Putamen (tissue), 1 donor: ENCODE measurements at places on chromosomes 6 and 20.

GRCh38 chr6:73537677-73538076 is 16.8 kb upstream of the EEF1A1 start:
- DNase-seq: no peak

DNA sequence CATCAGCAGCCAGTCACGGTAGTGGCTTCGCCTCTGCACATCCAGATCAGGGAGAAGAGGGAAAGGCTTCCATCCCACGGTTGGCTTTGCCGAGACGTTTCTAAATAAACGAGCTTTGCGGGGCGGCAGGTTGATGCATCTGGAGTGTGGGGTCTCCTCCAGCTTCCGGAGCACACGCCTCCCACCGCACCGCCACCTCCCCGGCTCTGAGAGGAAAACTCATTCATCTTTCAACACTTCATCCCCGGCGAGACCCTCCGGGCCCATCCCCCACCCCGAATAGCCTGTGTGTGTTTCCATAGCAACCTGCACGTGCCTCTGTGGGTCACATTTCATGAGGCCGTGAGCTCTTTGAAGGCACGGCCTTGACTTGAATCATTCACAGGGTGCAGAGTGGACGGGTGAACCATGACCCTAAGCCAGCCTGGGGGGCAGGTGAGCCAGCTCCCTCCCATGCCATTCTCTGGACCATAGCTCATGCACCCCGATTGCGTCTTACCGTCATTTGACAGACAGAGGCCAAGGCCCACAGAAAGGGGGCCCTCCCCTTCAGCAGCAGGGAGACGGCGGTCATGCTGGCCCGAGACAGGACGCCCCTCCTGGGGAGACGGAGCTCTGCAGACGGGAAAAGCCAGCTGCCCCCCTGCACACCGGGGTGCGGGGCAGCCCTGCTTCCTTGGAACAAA is 16.2 kb upstream of the CHRNA4 start:
- no peak for DNase-seq

DNA sequence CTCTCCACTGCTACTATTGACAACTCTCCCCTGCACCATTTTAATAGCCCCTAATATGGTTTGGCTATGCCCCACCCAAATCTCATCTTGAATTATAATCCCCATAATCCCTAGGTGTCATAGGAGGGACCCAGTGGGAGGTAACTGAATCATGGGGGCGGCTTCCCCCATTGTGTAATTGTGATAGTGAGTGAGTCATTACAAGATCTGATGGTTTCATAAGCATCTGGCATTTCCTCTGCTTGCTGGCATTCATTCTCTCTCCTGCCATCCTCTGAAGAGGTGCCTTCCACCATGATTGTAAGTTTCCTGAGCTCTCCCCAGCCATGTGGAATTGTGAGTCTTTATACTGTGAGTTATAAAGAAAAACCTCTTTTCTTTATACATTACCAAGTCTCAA is 74.1 kb upstream of the TCF21 start:
- DNase-seq: peak; percentile 10

- no peak for DNase-seq
Measured at GRCh38 chr20:61645732-61646131, 393.7 kb downstream of the CDH4 start.

- DNase-seq: no peak
Measured at GRCh38 chr6:13926378-13926777, 1.6 kb downstream of the RNF182 start.

DNA sequence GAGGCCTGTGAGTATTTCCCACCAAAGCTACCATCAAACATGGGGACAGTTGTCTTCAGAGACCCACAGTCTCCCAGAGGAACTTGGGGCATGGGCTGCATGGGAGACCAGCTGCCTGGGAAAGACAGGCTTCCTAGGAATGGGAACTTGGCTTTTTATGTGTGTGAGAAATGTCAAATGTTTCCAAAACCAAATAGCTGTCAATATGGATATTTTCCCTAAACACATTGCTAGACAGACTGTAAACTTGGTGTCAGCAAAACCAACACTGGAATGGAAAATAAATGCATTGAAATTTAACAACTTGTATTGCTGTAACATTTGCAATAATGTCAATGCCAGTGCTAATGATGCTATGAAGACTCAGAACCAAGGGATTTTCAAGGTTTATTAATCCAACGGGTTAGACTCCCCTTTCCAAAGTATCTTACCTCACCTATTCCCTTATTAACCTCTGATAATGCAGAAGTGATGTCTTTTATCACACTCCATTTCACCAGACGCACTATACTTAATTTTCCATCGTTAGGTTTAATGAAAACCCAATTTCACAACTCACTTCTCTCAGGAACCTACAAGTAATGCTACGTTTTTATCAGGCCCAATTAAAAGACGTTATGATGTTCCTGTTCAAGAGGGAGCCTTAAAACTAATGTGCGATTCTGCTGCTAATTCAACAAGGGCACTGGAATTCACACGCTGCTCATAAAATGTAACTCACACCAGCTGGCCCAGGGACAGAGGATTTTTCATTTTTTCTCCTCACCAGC is 546.1 kb upstream of the CHD6 start:
- no peak for DNase-seq

- DNase-seq: no peak
Measured at GRCh38 chr20:45070932-45071632, 29.8 kb downstream of the KCNS1 start.

DNA sequence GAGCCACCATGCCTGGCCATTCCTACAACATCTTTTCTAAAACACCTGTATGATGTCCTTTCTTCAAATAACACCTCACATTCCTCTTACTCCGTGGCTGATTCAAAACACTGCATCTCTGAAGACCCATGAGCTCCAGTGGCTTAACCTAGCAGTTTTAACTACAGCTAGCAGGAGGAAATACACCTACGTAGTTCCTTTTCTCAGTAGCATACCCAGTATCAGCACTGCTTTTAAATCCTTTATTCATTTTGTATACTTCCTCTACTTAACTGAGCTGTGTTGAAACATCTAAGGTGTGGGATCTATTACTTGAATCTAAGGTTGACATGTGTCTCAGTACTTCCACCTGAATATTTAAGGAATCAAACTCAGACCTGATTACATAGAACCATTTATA is 113.6 kb upstream of the CCDC28A start:
- no peak for DNase-seq

GRCh38 chr20:47784599-47785310 is 526 bp downstream of the SULF2 start:
- no peak for DNase-seq

DNA sequence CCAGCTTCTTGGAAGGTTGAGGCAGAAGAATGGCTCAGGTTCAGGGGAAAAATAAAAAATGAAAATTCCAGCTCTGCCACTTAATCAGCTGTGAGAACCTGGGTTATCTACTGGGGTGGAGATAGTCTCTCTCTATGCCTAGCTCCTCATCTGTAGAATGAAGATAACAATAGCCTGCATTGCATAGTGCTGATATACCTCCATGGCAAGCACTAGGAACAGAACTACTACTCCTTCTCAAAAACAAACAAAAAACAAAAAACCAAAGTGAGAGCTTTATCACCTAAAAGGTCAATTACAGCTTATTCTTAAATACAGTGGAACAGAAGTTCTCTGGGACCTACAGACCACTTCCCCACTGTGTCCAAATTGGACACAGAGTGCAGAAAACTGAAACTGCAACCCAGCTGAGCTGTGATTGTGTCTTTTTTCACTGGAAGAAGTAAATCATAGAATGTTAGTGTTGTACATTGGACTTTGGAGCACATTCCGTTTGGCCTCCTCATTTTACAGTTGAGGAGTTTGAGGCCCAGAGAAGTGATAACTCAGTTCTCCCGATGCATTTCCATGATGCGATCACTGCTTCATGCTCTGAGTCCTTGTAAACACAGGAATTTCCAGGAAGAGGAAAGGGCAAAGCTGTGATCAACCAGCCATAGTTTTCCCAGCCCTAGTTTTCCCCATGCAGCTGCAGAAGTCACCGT is 23.3 kb downstream of the MTFR2 start:
- no peak for DNase-seq

- no peak for DNase-seq
Measured at GRCh38 chr6:117034547-117034946, 157.5 kb downstream of the RFX6 start.

- no peak for DNase-seq
Measured at GRCh38 chr20:54469952-54470351, 5.4 kb upstream of the DOK5 start.

DNA sequence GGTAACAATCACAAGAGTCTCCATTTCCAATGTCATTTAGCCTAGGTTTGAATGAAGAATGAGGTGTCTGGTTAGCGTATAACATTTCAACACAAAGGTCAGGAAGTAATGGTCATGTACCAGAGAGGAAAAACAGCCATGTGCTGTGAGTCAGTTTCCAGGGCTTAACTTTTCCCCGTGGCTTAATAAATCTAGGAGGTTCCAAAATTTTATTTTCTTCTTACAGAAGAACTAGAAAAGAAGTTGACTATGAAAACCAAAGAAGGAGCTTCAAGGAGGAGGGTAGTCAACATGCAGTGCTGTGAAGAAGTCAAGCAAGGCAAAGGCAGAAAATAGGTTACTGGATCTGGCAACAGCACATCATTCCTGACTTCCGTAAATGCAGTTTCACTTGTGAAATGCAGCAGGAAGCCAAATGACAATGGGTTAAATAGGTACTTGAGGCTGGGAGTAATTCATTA is 8.4 kb upstream of the GABRR2 start:
- DNase-seq: no peak

- no peak for DNase-seq
Measured at GRCh38 chr20:40258931-40259330, 430.1 kb downstream of the MAFB start.

- DNase-seq: no peak
Measured at GRCh38 chr6:89190741-89191140, 26.4 kb downstream of the GABRR1 start.

GRCh38 chr6:149628875-149629510 is 19.5 kb downstream of the KATNA1 start:
- DNase-seq: no peak

DNA sequence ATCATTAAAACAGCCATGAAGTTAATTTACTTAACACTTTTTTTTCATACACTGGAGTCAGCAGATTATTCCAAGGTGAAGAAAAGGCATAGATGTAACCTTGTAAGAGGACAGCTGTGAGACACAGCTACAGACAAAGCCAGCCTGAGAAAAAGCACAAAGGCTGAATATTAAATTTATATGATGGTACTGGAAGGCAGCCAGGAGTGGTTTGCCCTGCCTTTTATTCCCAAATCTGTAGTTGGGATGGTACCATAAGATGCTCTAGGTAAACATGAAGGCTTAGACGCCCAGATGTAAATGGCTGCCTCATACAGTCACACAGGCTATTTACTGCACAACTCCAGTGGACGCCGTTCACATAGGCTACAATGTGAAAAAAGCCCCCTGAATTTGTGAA is 42.1 kb upstream of the LOC128125822 start:
- DNase-seq: no peak

GRCh38 chr6:148225871-148226270 is 116.8 kb upstream of the SASH1 start:
- DNase-seq: peak; percentile 72

DNA sequence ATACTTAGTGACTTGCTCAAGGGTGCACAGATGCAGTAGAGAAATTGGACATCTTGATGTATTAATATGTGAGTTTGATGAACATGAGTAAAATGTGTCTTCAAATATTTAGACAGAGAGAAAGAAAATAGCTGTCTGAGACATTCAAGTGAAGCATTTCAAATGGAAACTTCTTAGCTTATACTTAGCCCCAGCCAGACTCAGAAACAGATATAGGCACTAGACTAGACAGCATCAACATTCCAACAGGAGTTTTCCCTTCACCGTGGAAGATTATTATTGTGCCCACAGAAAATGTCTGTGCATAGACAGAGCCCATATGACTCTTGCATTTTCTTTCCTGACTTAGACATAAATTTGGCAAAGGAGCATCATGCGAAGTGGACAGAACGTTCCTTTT is 443.0 kb downstream of the PLCB1 start:
- no peak for DNase-seq

- DNase-seq: no peak
Measured at GRCh38 chr6:142008781-142009180, 123.9 kb upstream of the GJE1 start.

DNA sequence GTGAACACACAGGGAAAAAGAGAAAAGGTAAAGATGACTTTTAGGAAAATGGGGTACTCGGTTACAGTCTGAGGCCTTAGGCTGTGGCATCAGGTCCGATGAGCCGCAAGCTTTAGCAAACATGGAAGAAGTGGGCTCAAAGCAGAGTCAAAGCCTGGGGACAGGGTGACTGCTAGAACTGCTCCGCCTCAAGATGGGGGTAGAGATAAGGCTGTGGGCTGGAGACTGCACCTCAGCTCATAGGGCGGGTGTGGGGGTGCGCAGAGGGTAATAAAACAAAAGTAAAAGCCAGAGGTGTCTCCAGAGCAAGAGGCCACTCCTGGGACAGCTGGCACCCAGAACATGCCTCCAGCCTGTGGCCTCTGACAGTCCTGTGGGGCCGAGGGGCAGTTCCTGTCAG is 21.3 kb upstream of the SYNDIG1 start:
- DNase-seq: no peak
